ENCODE measurements at places on chromosomes 5 and 9.

DNA sequence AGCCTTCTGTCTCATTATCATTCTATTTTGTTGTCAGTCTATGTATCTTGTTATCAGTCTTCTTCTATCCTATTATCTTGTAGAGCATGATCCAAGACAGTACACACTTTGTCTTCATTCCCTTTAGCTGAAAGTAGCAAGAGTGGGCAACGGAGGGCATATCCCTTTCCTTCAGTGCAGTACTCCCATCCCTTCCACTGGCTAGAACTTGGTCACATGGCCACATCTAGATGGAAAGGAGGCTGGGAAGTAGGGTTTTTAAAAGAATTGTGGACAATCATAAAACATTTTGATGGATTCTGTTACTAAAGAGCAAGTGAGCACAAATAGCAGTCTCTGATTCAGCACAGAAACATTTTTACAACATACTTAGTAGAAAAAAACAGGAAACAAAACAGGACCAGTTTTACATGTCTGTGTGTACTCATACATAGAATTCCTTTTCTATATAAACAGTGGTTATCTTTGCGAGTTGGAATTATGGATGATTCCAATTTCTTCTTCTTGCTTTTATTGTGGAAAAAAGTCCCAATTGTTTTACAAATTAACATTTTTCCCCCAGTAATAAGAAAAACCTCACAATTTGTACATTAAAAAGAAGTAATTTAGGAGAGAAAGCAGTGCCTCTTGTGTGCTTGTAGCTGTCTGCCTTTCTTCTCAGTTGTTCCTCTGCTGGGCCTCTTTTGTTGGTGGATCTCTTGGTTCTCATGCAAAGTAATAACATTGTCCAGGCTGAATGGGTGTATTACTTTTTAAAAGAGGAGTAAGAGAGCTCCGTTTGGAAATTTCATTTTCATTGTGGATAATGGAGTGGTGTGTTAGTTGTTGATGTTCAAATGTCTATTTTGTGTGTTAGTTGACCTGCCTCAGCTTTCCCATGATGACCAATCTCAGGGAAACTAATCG is 410.9 kb upstream of the TRPC7 start:
- peak; percentile 44 for DNase-seq

- no peak for DNase-seq
Observed at GRCh38 chr5:145220481-145220880, 614.7 kb downstream of the PRELID2 start.

- no peak for DNase-seq
Observed at GRCh38 chr5:58071566-58071965, 388.3 kb downstream of the PLK2 start.

- DNase-seq: no peak
Observed at GRCh38 chr9:94554439-94555331, at the start of gene PCAT7. TSS of gene PCAT7 (plus strand) at chr9:94555083.

GRCh38 chr9:76592974-76593347 is 134.0 kb downstream of the GCNT1 start:
- DNase-seq: no peak

DNA sequence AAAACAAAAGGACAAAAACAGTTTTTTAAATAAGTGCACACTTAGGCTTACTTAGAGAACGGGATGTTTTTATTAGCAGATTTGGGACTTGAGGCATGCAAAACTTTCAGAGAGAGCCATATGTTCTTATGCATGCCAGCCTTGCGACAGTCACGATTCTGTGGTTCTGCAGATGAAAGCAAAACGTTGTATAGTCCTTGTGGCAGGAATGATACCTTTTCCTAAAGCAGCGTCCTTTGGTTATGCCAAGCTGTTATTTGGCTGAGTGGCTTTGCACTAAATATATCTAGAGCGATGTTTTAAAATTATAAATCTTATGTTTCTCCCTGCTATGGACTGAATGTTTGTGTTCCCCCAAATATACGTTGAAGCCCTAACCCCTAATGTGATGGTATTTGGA is 152.0 kb downstream of the SH3GL2 start:
- no peak for DNase-seq

GRCh38 chr5:177496727-177497291 is 595 bp downstream of the PDLIM7 start:
- peak; percentile 94 for DNase-seq

DNA sequence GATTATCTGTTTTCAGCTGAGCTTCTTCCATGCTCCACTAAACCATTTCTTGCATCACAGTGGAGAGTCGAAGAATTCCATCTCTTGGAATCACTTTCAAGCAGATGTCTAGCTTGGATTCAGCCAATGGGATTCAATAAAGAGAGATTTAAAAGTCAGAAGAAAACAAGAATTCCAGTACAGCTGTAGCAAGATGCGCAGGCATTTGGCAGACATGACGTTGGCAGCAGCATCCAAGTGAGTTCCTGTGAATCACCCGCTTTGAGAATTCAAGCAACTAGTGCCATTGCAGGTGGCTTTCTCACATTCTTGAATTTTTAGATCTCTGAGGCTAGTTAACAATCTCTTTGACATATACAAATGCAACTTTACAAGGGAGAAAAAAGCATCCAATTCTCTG is 467.0 kb downstream of the CDH10 start:
- DNase-seq: no peak

DNA sequence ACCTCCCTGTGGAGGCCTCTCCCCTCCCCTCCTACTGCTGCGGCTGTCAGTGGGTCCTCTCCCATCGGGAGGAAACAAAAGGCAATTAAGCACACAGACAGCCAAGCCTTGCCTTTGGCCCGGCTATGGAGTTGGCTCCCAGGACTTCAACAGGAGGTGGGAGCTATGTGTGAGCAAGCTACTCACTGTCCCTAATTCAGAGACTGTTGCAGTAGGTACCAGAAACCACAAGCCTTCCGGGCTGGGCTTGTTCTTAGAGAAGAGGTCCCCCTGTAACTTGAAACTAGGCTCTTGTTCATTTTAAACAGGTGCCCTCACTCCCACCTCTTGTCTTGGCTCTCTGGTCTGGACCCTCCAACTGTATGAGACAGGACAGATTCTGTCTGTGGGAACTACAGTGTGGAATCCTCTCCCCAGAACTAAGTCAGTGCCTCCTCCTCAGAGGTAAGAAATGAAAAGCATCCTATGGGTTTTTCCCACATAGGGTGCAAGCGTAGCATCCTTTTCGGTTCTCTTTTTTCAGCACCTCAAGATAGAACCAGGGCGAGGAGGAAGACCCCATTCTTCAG is 561.1 kb downstream of the EBF1 start:
- DNase-seq: no peak

DNA sequence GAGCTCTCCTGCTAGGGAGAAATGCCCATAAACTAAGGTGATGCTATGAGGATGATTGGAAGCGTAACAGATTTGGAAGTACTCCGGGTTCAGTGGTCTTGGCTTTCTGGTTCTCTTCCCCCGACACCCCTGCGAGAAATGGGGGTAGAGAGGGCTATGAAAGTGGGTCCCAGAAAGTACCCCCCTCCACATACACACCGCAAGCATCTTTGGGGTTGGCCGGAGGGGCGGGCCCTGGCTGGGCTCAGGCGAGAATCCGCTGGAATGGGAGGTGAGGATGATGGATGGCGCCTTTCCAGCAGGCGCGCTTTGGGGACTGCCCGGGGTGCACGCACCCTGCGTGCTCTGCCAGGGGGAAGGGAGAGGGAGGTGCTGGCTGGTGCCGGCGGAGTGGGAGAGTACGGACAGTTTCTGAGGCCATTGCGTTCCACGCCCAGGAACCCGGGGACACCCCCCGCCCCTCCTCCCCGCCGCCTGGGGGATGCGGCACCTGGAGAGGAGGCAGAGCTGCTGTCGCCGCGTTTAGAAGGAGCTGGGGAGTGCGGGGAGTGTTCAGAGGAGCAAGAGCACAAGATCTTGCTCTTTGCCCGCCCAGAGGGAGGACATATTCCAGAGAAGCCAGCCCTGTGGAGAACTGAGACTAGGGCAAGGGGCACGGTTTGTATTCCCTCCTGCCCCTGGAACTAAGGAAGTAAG is 1.9 kb downstream of the PCSK5 start:
- DNase-seq: no peak

GRCh38 chr5:71456362-71456743 is 902 bp downstream of the BDP1 start:
- DNase-seq: no peak

DNA sequence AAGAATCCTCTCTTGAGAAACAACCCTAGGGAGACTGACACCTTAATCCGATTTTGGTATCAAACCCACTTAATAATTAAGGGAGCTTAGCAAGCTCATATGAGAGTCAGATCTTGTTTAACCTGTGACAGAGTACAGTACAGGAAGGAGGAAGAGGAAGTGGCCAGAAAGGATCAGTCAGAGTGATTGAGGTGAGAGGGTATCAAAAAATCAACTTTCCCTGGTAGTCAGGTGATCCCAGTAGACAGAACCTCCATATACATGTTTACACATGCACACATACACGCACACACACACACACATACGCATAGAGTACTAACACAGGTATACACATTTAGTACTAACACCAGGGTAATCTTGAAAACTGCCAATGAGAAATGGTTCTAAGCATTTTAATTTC is 56.8 kb downstream of the GLIS3 start:
- no peak for DNase-seq

DNA sequence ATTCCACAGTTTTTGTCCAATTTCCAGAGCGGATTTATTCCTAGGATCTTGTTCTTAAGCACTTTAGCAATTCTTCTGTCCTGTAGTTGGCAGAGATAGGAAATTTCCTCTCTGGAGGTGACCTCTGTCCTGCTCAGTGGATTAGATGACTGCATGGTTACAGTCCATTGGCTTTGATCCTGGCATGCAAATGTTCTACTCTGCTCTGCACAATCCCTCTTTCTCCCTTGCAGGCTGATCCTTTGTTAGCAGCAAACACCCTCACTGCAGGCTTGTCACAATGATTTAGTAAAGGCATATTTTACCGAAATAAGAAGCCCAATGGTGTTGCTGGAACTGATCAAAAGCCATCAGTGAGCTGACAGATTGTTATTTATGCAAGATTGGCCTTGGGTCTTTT is 243.8 kb downstream of the COX7C start:
- DNase-seq: no peak

- DNase-seq: no peak
Observed at GRCh38 chr9:8633784-8634183, 834.2 kb upstream of the DMAC1 start.

- DNase-seq: no peak
Observed at GRCh38 chr9:88932766-88933165, 58.5 kb upstream of the S1PR3 start.

- no peak for DNase-seq
Observed at GRCh38 chr5:170486371-170486770, 17.4 kb upstream of the KCNIP1 start.

DNA sequence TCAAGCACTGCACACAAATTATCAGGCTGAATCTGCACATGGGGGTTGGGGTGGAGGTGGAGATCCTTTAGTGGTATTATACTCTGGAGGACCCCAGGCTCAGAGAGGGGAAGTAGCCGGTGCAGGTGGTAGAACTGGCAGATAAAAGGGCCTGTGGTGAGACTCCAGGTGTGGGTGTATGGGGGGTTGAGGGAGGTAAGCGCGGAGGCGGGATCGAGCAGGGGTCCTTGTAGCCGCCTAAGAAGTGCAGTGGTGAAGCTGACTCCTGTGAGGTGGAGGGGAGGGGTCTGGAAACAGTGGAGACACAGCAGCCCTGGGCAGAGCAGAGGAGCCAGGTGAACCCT is 841 bp downstream of the ACSL6 start:
- no peak for DNase-seq

DNA sequence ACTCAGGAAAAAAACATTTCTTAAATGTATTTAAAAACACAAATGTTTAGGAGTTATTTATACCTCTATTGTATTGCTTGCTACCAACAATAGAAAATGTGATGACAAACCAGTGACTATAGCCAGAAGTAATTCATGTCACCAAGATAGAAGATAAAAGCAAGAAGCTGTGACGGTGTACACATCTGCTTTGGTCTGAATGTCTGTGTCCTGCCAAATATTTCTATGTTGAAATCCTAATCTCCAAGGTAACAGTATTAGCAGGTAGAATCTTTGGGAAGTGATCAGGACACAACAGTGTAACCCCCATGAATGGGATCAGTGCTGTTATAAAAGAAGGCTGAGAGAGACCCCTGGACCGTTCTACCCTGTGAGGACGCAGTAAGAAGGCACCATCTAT is 74.7 kb downstream of the CEMIP2 start:
- no peak for DNase-seq

GRCh38 chr5:55102348-55102747 is at the start of gene GZMA:
TSS of gene GZMA (plus strand) at chr5:55102646. CDS start at chr5:55102683, 37 bp downstream.
- DNase-seq: no peak

DNA sequence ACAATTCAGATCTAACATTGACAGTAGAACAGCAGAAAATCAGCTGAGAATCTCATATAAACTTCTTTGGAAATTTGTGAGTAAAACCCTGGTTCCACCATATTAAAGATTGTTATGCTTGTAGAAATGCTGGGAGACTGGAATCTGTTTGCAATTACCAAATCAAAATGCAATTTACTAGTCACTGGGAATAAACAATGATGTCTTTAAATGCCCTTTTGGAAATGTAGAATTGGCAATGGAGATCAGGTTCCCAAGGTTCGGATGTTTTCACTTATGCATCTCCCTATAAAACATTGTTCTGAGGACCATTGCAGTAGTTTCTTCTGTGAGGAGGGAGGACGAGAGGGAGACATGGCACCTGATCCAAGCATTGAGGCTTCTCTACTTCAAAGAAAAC is 384.4 kb downstream of the TMEM167A start:
- no peak for DNase-seq

DNA sequence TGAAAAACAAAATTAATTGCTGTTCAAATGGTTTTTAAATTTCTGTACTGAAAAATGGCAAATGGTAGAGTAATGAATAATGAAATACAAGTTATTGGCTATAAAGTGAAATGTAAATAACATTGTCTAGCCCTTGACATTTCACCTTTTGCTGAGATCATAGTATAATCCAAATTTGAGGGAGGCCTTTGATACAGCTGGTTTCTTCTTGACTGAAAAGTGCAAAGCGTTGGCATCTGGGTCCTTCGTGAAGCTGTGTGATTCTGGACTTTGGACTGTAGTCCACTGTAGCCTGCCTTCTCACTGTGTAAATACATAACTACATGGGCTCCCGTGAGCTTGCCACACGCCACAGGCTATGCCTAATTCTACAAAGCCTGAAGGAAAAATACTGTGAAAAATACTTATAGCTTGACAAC is 52.3 kb downstream of the ARHGEF28 start:
- DNase-seq: no peak

GRCh38 chr5:96816411-96816939 is 8.7 kb upstream of the ERAP1 start:
- DNase-seq: no peak

DNA sequence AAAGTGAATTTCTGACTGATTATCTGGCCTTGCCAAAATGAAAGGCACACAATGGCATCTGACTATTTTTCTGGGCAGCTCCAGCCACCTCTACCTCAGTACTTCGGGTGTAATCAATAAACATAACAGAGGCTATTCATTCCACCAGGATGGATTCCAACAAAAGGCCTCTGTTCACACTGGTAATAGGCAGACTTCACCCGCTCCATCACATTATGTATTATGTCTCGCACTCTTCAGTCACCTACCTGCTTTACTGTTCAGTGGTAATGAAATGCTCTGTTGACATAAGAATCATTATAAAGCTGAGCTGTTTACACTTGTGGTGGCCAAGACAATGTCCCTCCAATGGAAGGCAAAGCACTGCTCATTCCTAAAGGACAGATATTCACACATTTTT is 1333.7 kb upstream of the WWC1 start:
- no peak for DNase-seq
